Naive B cell (primary cell): ENCODE measurements at places on chromosomes 11 and 22. TPM values are rescaled to one million over a fixed set of nuclear protein-coding genes. Genes with fewer than 3 reads are reported as not detected.
A peak's percentile ranks its signal among the peaks of the same experiment; 100 is the strongest.

DNA sequence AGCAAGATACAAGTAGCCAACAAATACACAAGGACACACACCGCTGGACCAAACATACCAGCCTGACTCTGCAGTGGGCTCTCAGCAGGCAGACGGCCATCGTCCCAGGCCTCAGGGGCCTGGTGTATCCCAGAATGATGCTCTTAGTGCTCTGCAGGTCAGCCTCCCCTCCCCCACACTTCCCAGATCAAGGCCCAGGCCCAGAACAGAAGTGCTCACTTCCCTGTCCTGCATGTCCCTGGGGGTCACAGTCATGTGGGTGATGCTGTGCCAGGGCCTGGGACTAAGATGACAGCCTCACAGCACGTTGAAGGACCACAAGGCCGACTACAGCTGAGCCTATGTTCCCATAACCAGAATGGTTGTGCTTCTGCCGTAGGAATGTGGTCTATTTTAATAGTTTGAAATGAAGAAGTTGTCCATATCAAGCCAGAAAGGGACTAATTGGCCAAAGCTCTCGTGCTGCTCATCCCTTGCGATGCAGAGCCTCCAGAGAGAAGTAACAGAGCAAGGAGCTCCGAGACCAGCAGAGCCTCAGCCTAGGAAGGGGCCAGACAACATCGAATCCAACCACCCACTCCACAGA, 48.6 kb downstream of the GAB4 start:
- DNase-seq = no peak

TRIM51 gene
- not detected for polyA plus RNA-seq

SCGB1D2 gene
- polyA plus RNA-seq = not detected

DNA sequence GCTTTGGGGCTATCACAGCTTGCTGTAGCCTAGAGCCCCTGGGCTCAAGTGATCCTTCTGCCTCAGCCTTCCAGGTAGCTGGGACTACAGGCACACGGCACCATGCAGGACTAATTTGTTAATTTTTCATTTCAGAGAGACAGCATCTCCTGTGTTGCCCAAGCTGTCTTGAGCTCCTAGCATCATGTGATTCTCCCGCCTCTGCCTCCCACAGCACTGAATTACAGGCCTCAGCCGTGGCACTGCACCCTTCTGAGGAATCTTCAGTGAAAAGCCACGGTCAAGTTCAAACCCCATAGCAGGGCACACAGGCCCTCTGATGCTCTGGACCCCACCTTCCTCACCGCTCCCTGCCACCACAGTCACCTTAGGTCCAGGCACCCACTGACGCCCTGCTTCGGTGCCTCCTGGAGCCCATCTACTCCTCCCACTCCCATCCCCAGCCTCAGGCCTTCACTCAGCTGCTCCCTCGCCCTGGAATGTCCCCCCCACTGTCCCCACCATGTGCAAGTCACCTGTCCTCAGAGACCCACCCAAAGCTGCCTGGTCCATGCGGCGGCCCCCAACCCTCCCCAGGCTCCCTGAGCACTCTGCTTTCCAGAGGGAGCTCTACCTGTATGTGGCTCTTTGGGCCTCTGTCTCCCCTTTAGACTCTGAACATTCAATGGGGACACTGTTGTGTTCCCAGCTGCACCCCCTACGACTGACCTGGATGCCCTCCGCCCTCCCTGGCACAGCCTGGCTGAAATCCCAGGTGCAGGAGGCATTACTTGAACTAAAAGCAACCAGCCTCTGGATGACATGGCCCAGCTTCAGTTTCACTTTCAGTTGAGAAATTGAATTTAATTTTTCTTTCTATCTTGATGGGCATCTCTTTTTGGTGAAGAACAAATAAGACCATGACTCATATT, 1.6 kb downstream of the APOL2 start:
- no peak for DNase-seq

DNA sequence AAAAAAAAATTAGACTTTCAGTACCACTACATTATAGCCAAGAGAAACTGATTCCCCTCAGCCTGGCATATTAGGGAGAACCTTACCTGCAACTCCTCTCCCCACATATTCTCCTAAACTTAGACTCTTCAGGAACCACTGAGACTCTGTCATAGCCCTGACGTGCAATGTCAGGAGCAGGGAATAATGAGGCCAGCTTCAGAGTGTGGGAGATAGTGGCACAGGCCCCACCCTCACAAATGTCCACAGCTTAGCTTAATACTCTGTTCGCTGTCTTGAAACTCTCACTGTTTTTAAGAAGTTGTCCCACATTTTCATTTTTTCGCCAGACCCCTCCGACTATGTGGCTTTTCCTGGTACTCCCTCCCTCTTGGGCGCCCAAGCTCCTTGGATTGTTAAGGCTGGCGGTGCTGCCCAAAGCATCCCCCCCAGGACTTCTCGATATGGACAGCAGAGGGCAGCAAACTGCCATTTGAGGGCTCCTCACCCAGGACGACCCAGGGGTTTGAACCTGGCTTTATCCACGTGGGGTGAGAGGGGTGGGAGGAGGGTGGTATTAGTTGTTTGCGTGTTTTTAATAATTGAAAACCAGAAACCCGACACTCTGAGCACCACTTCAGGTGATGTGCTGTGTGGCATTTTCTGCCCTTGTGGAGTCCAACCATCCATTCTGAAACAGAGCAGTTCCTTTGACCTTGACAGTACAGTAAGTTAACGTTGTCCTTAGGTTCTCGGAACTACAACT, 45.2 kb upstream of the RASSF10 start:
- peak; percentile 25 for DNase-seq

DNA sequence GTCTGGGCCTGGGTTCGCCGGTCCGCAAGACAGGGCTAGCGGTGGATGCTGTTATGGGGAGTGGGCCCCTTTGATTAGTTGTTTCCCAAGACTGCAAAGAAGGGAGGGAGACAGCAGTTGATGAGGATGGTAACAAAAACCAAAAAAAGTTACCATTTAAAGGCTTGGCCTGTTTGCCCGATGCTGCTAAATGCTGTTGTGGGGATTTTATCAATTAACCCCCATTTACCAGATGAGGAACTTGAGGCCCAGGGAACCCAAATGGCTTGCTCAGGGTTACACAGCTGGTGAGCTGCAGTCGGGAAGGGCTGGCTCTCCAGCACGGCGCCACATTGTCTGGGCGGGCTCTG, 3.4 kb downstream of the TRPT1 start:
- no peak for DNase-seq

DNA sequence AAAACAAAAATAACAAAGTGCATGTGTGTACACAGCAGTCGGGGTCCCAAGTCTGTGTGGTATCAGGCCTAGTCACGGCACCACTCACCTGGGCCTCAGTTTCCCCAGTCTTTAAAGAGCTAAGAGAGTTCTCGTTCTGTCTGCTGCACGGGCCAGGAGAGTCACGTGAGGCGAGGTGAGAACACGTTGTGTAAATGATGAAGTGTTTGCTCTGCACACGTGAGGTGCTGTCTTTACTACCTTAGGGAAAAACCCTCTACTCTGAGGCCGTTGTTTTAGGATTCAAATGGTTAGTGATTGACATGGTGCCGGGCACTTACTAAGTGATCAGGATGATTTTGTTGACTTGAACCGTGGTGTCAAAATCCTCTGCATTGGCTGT, 86.5 kb upstream of the PPARA start:
- DNase-seq = no peak

DNA sequence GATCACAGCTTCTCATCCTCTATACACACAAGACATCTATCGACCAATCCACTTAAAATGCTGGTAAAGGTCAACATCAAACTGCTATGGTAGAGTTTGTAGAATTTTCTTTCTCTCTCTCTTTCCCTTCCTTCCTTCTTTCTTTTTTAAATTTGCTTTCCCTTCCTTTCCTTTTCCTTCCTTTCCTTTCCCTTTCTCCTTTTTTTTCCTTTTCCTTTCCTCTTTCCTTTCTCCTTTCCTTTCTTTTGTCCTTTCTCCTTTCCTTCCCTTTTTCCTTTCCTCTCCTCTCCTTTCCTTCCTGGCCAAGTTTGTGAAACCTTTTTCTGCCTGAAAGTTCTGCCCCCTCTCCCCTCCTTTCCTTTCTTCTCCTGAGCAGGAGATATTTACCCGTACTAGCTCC, 3.1 kb downstream of the C11orf97 start:
- no peak for DNase-seq

- DNase-seq = no peak
These were observed 18.9 kb upstream of the INSC start for GRCh38 chr11:15095736-15096228.

GAB4 gene
- not detected for polyA plus RNA-seq

USP28 gene
- polyA plus RNA-seq = 64.6 TPM

OR10D3 gene
- not detected for polyA plus RNA-seq

TENM4 gene
- polyA plus RNA-seq = not detected

DNA sequence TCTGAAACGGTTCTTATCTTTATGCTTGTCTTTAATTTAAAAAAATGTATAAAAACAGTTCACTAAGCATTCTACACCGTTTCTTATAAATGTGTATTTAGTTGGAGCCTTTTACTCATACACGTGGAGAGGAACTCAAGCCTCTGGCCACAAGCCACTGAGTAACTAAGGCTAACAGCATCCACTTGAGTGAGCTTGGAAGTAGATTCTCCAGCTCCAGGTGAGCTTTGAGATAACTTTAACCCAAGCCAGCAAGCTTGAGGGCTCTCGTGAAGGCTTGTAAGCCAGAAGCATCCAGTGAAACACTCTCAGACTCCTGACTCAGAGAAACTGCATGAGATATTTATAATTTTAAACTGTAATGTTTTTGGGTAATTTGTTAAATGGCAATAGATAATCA, 82.6 kb downstream of the ARHGAP20 start:
- no peak for DNase-seq

CREB3L1 gene
- not detected for polyA plus RNA-seq

CATSPER1 gene
- polyA plus RNA-seq = not detected

DNA sequence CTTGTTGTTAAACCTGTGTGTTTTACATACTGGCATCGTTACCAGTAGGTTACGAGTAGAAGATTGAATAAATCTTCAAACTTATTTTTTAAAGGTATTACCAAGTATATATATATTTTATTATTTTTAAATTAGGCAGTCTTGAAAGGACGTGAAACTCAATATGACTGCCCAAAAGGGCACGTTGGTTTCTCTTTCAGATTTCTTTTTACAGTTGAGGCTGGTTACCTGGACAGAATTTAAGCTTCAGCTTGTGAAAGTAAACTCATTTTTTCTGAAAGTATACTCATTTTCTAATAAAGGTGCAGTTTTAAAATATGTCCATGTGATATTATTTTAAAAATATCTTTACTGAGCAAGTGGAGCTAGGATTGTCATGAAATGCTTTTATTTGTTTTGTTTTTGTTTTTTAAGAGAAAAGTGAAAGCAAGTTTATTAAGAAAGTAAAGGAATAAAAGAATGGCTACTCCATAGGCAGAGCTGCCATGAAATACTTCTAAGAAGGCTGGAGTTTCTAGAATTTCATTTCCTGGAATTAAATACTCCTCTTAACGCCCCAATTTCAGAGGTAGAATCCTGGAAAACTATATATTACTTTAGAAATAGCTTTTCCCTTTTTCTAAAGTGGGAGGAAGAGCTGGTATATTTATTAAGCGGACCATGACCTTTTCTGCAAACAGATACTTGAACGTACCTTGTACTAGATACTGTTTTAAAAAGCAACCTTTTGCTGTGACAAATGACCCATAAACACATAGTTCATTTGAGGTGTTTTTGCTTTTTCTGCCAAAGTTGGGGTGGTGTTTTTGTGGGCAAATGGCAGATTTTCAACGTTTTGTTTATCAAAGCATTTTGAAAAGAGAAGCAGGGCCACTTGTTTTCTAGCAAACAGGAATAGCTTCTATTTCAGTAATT, 1.9 kb downstream of the FBXO7 start:
- DNase-seq = no peak

SGSM1 gene
- polyA plus RNA-seq = 0.97 TPM

DNA sequence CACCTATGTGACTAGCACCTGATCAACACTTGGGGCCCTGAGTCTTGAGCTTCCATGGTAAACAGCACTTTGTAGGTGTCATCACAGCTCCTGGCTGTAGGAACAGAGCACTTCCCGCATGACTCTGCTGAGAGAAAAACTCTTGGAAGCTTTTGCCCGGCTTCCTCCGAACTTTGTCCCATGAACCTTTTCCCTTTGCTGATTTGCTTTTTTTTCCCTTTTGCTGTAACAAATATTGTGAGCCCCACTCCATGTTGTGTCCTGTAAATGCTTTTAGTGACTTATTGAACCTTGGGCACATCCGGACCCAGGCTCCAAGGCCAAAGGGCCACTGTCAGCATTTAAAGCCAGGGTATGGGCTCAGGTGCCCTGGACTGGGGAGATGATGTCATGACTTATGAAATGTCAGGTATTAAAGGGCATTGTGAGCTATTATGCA, 391.1 kb downstream of the TENM4 start:
- DNase-seq = no peak

GRCh38 chr22:43152003-43152356, 621 bp downstream of the TSPO start:
- no peak for DNase-seq

OR2AG2 gene
- polyA plus RNA-seq = not detected

DNA sequence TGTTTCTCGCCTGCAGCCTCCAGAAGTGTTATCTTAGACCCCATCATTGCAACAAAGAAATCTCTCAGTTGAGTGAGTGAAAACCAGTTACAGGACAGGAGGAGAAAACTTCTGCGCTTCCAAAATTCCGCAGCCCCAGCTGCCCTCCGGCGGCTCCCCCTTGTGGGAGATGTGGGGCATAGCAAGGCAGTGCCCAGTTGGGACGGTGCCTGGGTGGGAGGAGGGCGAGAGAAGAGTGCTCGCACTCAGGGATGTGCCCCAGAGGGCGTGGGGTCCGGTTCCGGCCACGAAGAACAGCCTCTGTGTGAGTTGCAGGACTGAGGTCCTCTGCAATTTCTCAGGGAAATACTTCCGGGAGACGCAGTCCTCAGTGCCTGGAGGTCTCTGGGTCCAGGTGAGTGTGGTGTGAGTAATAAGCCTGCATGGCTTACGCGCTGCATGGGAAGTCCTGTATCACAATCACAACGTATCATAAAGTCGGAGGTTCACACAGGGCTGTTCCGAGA, 87.0 kb upstream of the BLID start:
- peak; percentile 14 for DNase-seq

MEI1 gene
- polyA plus RNA-seq = 88.7 TPM

GRCh38 chr22:35961480-35962295, 66.9 kb downstream of the RBFOX2 start:
- no peak for DNase-seq

DNA sequence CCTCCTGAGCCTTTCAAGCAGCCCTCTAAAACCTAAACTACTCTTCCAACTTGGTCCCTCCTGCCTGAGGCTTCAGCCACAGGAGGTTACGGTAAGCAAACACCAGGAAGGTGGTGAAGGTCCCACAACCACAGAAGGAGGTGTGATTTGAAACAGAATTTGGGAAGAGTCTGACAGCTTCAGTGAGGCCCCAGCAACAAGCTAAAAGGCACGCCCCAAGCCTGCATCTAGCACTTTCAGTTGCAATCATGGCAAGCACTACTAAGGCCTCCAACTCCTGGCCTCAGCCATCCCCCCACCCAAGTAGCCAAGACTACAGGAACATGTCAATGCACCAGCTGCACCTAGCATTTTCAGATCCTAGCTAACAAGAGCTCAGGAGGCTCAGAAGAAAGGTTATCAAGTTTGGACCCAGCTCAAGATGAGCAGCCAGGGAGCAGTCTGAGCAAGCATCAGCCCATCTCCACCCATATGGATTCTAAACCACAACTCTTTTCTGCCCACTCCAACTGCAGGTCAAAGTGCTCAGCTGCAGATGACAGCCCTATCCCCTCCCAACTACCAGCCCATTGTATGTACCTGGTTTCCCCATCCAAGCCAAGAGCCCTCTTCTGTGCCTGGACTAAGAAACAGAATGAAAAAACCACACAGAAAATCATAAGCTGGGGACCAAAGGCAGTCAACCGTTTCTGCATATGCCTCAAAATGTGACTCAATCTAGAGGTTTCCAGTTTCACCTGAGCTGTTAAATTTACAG, 10.4 kb upstream of the AHNAK start:
- DNase-seq = no peak

- DNase-seq = no peak
These were observed 1.1 kb downstream of the SCGB1A1 start for GRCh38 chr11:62419943-62420342.

KCNK4 gene
- polyA plus RNA-seq = not detected
